ENCODE measurements at places on chromosomes 2 and 18.

- no peak for DNase-seq
Measured at GRCh38 chr18:54835944-54836343, 7.7 kb downstream of the RAB27B start.

- DNase-seq = no peak
Measured at GRCh38 chr2:186590759-186591505, 1.1 kb downstream of the ITGAV start.

DNA sequence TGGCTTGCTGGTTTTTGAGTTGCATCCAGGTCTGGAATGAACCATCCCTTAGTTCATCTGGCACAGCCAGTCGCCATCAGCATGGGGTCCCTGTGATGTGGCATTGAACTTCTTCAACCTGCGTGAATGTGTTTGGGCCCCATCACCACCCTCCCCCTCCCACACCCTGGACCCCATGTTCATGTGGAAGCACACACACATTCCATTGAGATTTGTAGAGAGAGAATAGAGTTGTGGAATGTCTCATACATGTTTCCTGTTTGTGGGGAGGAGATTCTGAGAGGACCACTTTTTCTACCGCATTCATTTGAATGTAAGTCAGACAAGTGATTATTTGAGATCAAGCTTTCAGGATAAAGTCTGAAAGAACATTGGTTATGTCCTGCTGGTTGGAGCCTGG, 117.6 kb upstream of the EML6 start:
- no peak for DNase-seq

GRCh38 chr2:158934170-158934569, 34.3 kb upstream of the TANC1 start:
- DNase-seq = no peak

- no peak for DNase-seq
Measured at GRCh38 chr2:181241797-181242196, 215.4 kb upstream of the ITGA4 start.

DNA sequence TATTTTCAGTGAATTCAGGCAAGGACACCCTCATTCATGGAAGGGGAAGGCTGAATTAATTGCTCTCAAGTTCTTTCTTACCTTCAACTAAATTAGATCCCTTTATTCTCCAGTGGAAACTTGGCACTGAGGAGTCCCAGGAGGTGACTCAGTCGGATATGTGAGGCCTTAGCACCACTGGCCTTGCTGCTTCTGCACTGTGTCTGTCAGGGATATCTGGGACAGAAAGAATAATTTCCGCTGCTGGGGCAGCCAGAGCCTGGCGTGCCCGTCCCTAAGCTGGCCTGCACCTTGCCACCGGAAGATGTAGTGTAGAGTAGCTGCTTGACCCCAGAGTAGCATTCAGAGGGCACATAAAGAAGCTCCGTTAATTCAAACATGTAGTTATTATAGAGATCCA, 53.4 kb downstream of the LIMS1 start:
- DNase-seq = no peak

GRCh38 chr18:53610957-53611356, 613.5 kb downstream of the MBD2 start:
- no peak for DNase-seq

- no peak for DNase-seq
Measured at GRCh38 chr18:26119246-26119645, 14.4 kb upstream of the PSMA8 start.

DNA sequence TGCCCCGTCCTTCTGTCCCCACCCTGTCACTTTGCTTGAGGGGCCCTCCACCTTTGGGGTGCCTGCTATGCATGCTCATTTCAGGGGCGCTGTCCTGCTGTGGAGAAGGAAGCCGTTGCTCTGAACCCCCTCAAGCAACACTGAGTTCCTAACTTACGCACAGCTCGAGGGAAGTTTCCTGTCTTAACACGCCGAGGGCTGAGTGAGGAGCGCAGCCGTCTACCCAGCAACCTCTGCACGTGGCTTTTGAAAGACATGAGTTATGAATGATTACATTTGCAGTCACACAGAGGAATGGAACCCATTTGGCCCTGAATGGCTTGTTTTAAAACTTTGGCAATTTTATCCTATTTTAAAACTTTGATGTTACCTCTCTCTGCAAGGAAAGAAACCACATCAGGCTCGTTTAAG, 14.0 kb downstream of the RAMP1 start:
- DNase-seq = no peak

Measured in activated T-cell treated with anti-CD3 and anti-CD28 coated beads for 4 hours (primary cell).